ENCODE measurements at places on chromosomes 16 and 17.

- DNase-seq, result no peak
These were observed 86.8 kb downstream of the USP32 start for GRCh38 chr17:60305141-60305540.

GRCh38 chr16:27463741-27464591 lies 62.0 kb downstream of the IL21R start:
- no peak for DNase-seq

GRCh38 chr17:13885953-13886889 lies 183.1 kb upstream of the COX10 start:
- no peak for DNase-seq

DNA sequence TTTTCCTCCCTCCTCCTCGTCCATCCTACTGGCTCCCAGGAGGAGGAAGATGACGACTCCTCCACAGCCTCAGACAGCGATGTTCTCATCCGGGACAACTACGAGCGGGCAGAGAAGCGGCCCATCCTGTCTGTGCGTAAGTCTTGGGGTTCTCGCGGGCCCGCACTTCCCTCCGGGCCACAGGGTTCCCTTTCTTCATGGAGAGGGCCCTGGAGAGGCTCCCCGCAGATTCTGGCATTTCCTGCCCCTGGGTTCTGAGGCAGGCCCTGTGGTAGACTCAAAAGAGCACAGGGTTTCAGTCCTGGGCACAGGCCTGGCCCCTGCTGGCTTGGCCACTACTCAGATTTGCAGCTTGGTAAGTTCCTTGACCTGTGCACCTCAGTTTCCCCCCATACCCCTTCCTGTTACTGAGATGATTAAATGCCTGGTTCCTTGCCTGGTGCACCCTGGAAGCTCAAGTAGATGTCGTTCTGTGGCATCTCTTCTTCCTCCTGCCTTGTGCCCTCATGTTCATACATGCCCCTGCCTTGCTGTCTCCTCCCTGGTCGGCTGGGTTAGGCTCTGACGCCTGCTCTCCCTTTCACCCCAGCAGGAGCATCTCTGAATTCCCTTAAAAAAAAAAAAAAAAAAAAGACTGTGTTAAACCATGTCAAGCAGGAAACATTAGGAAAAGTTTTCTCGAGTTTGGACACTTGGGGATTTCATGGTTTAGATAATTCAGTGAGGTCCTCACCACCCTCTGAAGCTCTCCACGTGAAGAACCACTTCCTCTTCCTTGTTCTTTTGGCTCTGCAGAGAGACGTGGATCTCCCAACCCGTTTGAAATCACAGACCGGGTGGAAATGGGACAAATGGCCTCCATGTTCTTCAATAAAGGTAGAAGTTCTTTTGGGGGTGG lies 14.3 kb upstream of the NAT9 start:
- no peak for DNase-seq

DNA sequence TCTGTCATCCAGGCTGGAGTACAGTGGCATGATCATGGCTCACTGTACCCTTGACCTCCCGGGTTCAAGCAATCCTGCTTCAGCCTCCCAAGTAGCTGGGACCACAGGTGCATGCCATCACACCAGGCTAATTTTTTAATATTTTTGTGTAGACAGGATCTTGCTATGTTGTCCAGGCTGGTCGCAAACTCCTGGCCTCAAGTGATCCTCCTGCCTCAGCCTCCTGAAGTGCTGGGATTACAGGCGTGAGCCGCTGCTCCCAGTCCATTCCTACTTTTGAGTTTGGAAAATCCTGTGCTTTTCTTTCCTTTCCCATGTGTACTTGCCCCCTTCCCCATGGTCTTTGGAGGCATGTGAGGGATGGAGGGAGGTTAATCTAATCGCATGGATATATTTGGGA lies 60.0 kb downstream of the MSI2 start:
- DNase-seq, result no peak

DNA sequence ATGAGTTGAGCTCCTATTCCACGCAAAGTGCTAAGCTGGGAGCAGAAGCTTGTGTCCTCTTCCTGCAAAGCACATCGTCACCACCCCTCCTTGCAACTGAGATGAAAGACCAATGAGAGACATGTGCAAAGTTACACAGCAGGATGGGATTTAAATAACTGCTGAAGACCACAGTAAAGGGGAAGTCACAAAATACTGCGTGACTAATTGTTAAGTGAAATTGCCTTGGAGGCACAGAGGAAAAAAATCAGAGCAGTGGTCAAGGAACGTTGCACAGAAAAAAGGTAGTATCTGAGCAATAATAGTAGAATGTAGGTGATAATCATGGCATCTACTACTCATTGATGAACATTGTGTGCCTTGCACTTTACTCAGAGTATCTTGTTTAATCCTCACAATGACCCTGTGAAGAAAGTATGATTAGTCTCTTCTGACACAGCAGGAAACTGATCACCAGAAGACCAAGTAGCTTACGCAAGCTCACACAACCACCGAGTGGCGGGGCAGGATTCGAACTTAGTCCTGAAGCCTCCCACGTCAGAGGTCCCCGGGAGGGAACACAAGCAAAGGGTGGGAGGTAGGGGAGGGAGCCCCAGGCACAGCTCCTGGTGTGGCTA lies 15.4 kb upstream of the MYO18A start:
- no peak for DNase-seq

DNA sequence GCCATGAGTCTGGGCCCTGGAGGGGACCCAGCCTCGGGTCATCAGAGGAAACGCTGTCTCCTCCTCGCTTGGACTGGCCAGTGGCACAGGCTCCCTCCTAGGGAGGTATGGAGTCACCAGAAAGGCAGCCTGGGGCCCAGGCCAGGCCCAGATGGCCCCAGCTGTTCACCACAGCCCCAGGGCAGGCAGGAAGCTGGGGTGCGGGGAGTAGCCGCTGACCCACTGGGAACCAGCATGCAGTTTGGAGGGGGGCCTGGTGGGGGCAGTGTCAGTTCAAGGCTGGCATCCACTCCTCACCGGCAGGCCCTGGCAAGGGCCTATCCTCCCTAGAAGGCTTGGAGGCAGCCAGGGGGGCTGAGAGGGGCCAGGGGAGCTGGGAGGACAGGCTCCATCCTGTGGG lies 48.8 kb downstream of the SDK2 start:
- DNase-seq, result no peak

All from AG04449 (cell line).